ENCODE measurements at places on chromosomes 3 and 15.

GRCh38 chr3:20842002-20842401, 656.0 kb upstream of the SGO1 start:
- DNase-seq: no peak

DNA sequence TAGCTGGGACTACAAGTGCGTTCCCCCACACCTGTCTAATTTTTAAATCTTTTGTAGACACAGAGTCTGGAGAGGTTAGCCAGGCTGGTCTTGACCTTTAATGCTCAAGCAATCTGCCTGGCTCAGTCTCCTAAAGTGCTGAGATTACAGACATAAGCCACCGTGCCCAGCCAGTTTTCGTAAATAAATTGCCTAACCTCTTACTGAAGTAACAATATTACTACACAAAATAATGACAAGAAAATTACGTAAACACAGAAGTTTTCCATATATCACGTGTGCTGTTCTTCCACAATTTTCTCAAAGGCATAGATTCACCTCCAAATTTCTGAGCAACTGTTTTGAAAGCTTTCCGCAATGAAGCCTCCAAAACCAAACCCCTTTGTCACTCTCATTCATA, 58.1 kb upstream of the PROK2 start:
- no peak for DNase-seq

GRCh38 chr3:183818706-183819624, 6.4 kb downstream of the MAP6D1 start:
- no peak for DNase-seq

GRCh38 chr15:99268431-99268830, 17.1 kb downstream of the LRRC28 start:
- DNase-seq: no peak

DNA sequence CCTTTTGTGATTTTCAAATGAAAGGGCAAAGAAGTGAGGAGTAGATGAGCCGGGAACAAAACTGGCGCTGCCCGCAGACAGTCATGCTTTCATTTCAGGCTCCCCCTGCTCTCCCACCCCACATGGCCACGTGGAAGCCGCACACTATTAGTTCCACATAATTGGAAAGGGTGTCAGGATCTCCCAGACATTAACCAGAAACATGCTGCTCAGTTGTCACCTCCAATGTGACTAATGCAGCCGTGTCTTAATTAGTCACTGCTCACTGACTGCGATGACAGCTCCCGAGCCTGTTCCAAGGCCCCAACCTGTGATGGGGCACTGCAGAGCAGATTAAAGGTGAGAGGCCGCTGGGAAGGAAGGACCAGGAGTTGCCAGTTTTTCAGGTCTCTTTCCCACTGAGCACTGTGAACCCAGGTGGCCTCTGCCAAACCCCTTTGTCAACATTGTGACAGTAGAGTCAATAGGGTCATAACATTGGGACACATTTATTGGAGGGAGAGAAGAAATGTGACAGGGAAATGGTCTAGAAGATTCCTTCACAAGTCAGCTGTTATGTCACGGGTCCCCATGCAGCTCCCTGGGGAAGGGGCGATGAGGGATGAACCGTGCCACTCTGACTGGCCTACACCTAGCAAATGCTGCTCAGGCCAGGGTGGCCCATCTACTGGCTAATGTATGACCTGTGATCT, 38.6 kb upstream of the SFMBT1 start:
- no peak for DNase-seq

GRCh38 chr3:157754451-157754850, 251.2 kb upstream of the VEPH1 start:
- DNase-seq: no peak

DNA sequence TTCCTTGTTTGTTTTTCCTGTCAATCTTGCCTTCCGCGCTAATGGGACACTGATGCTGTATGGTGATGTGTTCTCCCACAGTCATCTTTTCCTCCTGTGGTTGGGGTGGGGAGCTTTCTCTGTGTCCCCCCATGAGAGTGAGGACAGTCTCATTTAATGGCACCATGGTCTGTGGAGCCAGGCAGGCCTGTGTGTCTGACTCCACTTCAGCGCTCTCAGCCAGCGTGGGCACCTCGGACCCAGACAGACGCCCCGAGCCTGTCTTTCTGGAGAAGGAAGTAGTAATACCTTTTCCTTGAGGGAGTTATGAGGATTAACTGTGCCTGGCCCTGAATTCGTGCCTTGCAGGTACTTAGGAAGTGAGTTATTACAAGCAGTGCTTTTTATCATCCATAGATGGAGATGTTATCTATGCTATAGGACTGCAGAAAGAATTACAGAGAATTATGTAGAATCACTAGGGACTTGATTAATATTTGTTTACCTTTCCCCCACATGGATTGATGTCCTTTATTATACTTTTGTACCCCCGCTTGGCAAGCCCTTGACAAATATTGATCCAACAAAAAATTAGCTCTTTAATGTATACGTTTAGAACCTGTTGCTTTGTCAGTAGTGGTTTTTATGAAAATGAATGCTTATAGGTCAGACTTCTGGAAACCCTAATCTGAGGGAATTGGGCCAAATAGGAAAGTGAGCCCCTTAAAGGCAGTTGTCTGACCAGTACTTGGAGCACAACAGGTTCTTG, 152.4 kb downstream of the PGPEP1L start:
- no peak for DNase-seq

All from T follicular helper cell (primary cell).